ENCODE measurements at places on chromosomes 2 and 18.

DNA sequence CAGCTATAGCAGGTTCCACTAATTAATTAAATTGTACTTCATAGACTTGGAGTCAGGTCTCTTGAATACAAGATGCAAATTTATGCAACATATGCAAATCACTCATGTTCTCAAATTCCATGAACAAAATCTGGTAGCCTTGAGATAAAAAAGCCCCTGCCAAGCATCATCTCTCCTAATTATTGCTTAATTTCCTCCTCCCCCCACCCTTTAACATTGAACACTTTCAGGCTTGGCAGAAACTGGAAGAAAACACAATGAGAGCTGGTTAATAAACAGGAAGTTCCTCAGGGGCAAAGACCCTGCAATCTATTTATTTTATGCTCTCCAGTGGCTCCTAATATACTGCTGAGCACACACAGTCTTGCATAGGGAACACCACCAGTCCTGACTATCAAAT, 35.6 kb upstream of the ACVR1 start:
- no peak for DNase-seq

- DNase-seq = peak; percentile 78
These were observed 28.4 kb upstream of the CASP8 start for GRCh38 chr2:201231781-201232466.

- DNase-seq = no peak
These were observed 13.9 kb downstream of the BMP10 start for GRCh38 chr2:68857202-68857845.

GRCh38 chr18:57957210-57957609, 86.8 kb upstream of the NEDD4L start:
- no peak for DNase-seq

GRCh38 chr2:235149240-235149659, 197.4 kb downstream of the SH3BP4 start:
- DNase-seq = no peak

- DNase-seq = no peak
These were observed 190.3 kb downstream of the C1D start for GRCh38 chr2:67872481-67872880.

DNA sequence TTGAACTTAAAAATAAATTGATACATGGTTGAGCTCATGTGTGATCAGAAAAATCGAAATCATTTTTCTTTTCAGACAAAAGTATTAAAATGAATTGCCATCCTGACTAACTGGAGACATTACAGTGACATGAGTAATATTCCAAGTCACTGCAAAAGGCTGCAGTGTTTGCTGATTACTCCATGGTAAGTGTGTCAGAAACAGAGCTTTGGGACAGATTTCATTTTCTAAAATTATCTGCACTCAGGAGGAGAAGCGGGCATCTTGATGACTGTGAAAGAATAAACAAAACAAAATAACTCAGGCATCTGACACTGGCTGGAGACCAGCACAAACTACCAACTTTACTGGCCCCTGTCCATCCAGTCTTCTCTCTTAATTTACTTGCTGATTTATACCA, 312.3 kb upstream of the PIK3C3 start:
- DNase-seq = no peak

- DNase-seq = no peak
These were observed 12.2 kb downstream of the MDH1 start for GRCh38 chr2:63600881-63601460.

- no peak for DNase-seq
These were observed 85.0 kb downstream of the TTC27 start for GRCh38 chr2:32712870-32713269.

- DNase-seq = no peak
These were observed 6.8 kb downstream of the CPLX4 start for GRCh38 chr18:59311631-59312030.

Measured in stimulated activated CD8-positive, alpha-beta memory T cell treated with anti-CD3 and anti-CD28 coated beads, Interleukin-4, amount 100 ng/mL, for 1 hour (primary cell).